ENCODE measurements at places on chromosomes 4 and X.

DNA sequence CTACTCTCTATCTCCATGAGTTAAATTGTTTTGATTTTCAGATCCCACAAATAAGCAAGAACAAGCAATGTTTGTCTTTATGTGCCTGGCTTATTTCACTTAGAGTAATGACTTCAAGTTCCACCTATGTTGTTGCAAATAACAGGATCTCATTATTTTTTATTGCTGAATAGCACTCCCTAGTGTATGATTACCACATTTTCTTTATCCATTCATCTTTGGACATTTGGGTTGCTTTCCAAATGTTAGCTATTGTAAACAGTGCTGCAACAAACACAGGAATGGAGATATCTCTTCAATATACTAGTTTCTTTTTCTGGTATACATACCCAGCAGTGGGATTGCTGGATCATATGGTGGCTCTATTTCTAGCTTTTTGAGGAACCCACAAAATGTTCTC lies 136.0 kb downstream of the SLITRK2 start:
- DNase-seq: no peak

DNA sequence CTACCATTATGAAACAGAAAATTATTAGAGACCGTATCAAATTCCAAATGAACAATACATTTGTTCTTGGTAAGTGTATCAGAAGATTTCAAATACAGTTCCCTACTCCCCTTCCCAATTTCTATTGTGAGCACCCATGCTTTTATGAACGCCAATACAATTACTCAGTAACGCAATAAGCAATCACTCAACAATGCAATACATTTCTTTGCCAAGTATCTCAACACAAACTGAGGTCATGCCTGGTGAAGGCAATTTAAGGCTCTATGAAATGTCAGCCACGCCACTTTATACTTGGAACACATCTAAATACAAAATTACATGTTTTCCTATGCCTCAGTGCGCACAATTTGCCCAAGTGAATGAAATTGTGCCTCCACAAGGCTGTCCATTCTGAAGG lies 712 bp downstream of the PNPLA4 start:
- no peak for DNase-seq

- DNase-seq: no peak
Measured at GRCh38 chr4:71322425-71322824, 16.4 kb upstream of the SLC4A4 start.

GRCh38 chrX:43188296-43188695 lies 410.3 kb upstream of the PPP1R2C start:
- no peak for DNase-seq

DNA sequence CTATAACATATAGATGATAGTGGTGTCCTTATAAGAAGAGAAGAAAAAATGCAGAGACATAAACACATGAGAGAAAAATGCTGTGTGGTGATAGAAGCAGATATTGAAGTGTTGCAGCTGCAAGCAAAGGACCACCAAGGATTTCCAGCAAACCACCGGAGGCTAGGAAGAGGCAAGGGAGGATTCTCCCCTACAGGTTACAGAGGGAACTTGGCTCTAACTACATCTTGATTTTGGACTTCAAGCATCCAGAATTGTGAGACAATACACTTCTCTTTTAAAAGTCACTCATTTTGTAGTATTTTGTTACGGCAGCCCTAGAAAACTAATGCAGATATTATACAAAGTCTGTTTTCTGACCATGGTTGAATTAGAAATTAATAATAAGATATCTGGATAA lies 30.4 kb upstream of the CHRDL1 start:
- no peak for DNase-seq
